ENCODE measurements at places on chromosomes 6 and 20. TPM values are rescaled to one million over a fixed set of nuclear protein-coding genes. Genes with fewer than 3 reads are reported as not detected.

Gene MAP7
- 8.4 TPM for polyA plus RNA-seq

Gene IL17F
- polyA plus RNA-seq: not detected

Gene TAF11
- 30.2 TPM for polyA plus RNA-seq

Gene PAQR8
- 2.5 TPM for polyA plus RNA-seq

Gene CNKSR3
- 3.5 TPM for polyA plus RNA-seq

Gene ZNF334
- 1.4 TPM for polyA plus RNA-seq

Gene FAM120B
- polyA plus RNA-seq: 11.8 TPM

Gene OPRM1
- polyA plus RNA-seq: not detected

Gene HCK
- polyA plus RNA-seq: 304 TPM

Gene TNFAIP3
- 396 TPM for polyA plus RNA-seq

Gene PROKR2
- not detected for polyA plus RNA-seq

Gene FAM209B
- polyA plus RNA-seq: 1.3 TPM

Gene OOEP
- 0.37 TPM for polyA plus RNA-seq

Gene GPR6
- polyA plus RNA-seq: not detected

Gene ECT2L
- polyA plus RNA-seq: 2.1 TPM

Gene ADGRF5
- polyA plus RNA-seq: 71.3 TPM

Gene KHDC1L
- polyA plus RNA-seq: 0.31 TPM

Gene TFAP2D
- polyA plus RNA-seq: not detected

Gene RNGTT
- 6.1 TPM for polyA plus RNA-seq

Gene OVOL2
- 2.7 TPM for polyA plus RNA-seq

Gene C6orf132
- 26.1 TPM for polyA plus RNA-seq

Gene SIRPB2
- polyA plus RNA-seq: 3.9 TPM

Gene DOP1A
- 5.8 TPM for polyA plus RNA-seq

Gene SMPD2
- 21.5 TPM for polyA plus RNA-seq

Gene ZNF451
- 12.9 TPM for polyA plus RNA-seq

Gene ENPP4
- polyA plus RNA-seq: 6.8 TPM

Gene SYNDIG1
- polyA plus RNA-seq: 0.20 TPM

Gene GMDS
- 17.6 TPM for polyA plus RNA-seq

Gene TPX2
- polyA plus RNA-seq: 2.0 TPM

Gene SNHG17
- 33.2 TPM for polyA plus RNA-seq

Gene NCR2
- not detected for polyA plus RNA-seq

Gene DLL1
- polyA plus RNA-seq: 10.2 TPM

Gene SMLR1
- polyA plus RNA-seq: not detected

Gene FOXA2
- 10.0 TPM for polyA plus RNA-seq

Gene CNR1
- 7.6 TPM for polyA plus RNA-seq

Data from lung (tissue), 17 donors.